Sciatic nerve (tissue), 2 donors: ENCODE measurements at places on chromosomes 3 and 15. TPM values are rescaled to one million over a fixed set of nuclear protein-coding genes. Genes with fewer than 3 reads are reported as not detected.

Gene EAF1
- 14.4 TPM for total RNA-seq

Gene FOXL2NB
- total RNA-seq, result not detected

Gene C2CD4B
- 5.9 TPM for total RNA-seq

Gene FETUB
- total RNA-seq, result not detected

Gene LRRC34
- total RNA-seq, result 4.7 TPM

Gene UBAP1L
- 13.4 TPM for total RNA-seq

DNA sequence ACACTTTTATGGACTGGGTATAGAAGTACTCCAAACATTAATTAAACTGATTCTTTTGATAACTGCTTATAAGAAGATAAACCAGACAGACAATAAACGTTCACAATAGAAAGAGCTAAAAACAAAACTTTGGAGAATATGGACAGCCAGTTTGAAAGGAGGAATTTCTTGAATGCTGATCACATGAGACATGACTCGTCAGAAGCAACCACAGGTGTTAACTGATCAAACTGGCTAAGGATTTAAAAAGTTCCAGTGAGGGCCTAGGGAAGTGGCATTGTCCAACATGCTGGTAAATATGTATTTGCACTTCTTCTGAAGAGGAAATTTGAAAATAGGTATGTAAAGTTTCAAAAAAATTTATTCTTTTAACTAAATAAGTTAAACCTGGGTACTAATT, 29.4 kb upstream of the AP3B2 start:
- no peak for DNase-seq

DNA sequence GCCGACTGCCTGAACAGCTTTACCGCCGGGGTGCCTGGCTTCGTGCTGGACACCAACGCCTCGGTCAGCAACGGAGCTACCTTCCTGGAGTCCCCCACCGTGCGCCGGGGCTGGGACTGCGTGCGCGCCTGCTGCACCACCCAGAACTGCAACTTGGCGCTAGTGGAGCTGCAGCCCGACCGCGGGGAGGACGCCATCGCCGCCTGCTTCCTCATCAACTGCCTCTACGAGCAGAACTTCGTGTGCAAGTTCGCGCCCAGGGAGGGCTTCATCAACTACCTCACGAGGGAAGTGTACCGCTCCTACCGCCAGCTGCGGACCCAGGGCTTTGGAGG, 815 bp downstream of the SPINT1 start:
- DNase-seq, result no peak

GRCh38 chr3:196339493-196340254, 1.5 kb upstream of the TM4SF19 start:
- DNase-seq, result no peak

DNA sequence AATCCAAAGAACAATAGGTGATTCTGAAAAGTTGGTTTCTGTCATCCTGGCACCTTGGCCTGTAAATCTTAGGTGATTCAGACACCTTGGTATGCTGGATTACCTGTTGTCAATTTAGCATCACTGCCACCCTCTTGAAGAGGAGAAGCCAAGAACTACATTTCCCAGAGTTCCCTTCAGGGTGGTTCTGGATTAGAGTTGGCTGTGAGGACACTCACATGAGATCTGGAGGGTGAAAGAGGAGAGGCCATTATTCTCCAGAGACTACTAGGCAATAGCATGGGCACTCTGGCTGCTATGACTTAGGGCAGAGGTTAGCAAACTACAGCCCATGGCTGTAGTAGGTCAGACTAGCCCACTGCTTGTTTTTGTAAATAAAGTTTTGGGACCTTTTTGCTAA, 41.7 kb upstream of the CORO2B start:
- DNase-seq, result no peak

- no peak for DNase-seq
These were observed at the start of gene BTLA for GRCh38 chr3:112498914-112499711. Gene BTLA, minus strand, starts transcription at chr3:112499472. Its CDS starts 114 bp downstream, at chr3:112499358.

GRCh38 chr3:172236771-172237742, 197.7 kb downstream of the FNDC3B start:
- no peak for DNase-seq

DNA sequence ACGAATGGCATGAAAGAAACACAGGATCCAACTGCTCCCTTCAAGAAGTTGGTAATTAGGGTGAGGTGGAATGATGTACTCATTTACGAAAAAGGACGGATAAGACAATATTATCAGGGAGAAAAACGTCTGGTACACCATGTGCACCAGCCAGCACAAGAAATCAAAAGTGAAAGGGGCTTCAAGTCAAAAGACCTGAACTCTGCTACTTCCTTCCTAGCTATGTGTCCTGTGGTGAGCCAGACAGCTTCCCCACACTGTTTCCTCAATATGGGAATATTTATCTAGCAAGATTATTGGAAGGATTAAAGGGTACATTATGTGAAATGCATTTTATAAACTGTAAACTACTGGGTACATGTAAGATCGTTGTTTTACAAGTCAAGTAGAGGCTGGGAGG, 33.9 kb downstream of the RAB27A start:
- no peak for DNase-seq

DNA sequence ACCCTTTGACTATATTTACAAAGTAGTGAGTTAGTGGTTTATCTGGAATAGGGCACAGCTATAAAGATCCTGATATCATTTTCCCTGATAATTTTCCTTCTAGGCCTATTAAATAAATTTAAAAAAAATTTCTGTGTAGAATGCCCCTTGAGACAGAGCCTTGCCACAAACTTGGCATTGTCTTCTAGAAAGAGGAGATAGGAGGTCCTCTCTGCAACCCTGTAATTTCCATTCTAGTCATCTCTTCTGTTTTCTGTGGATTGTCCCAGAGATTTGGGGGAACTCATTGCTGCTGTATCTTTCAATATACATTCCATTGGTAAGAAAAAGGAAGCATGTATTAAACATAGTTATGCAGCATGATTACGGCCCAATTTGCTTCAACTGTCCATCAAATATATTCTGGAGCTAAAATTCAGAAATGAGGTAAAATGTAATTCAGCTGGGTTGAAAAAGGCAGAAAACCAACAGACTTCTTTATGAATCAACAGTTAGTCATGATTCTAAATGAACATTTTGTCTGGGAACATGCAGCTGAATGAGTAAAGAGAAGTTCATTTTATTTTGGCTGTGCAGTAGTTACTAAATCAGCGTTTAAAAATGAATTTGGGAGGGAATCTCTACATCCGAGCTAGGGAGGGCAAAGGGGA, 401.1 kb downstream of the NAALADL2 start:
- no peak for DNase-seq

DNA sequence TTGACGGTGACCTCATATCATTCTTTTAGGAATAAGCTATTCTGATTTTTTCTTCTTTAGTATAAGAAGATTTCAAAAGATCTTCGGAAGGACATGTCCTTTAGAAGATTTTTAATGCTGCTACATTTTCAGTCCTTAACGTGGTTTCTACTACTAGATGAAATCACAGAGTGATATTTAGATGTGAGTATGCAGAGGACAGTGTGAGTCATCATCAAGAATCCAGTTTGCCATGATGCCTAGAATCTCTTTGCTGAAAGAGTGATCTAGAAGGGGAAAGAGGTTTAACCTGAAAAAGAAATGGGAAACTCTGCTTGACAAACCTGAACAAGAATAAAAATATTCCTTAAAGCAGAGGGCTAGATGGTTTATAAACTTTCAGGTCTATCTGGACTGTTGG, 43.2 kb downstream of the SLC7A14 start:
- no peak for DNase-seq

DNA sequence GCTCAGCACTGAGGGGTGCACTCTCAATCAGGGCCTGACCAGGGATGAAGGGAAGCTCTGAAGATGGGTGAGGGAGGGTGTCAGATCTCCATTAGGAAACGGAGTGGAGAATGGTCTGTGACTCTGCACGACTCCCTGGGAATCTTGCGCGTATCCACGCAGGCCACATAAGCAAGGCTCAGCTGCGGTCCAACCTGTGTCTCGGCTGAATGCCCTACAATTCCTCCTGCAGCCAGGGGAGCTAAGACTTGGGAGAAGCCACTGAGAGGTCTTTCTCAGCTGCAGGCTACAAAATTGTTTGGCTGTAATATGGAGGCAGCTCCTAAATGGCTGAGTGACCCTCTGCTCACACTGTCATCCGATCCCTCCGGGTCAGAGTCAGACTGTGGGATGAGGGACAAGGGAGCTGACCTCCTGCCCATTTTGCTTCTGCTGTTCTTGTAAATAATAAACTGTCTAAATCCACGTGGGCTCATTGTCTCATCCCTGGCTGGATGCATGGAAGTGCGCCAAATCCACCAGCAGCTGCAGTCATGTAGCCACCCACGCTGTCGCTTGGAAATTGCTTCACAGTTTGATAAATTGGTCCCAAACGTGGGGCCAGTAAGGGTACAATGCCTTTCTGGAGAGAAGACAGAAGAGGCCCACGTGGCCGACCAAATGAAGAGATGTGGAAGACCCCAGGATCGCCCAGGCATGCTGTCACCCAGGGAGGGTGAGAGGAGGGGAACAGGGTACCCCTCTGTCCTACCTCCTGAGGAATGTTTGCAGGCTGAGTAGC, 30.5 kb downstream of the ALS2CL start:
- peak; percentile 70 for DNase-seq

DNA sequence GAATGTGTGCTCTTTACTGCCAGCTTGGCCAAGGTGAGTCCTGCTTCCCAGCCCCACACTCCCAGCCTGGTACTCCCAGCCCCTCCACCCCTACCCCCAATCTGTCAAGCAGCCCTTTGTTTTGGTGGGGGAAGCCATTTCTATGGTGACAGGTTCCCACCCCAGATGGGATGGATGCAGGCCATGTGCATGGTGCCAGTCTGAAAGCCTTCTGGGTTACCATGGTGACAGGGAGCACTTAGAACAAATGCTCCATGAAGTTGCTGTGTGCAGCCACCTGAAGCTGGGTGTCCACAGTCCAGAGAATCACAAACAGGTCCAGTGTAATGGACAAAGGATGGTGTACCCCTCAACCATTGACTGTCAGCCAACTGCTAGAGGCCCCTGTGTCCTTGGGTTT, 19.1 kb upstream of the VILL start:
- DNase-seq, result no peak

GRCh38 chr3:37645517-37646380, 215.9 kb upstream of the CTDSPL start:
- DNase-seq, result no peak
